ENCODE measurements at places on chromosomes 6 and 20.

- DNase-seq: no peak
These were observed 12.7 kb upstream of the PSMF1 start for GRCh38 chr20:1105599-1106194.

GRCh38 chr6:140160909-140161308, 786.5 kb upstream of the CITED2 start:
- DNase-seq: no peak

DNA sequence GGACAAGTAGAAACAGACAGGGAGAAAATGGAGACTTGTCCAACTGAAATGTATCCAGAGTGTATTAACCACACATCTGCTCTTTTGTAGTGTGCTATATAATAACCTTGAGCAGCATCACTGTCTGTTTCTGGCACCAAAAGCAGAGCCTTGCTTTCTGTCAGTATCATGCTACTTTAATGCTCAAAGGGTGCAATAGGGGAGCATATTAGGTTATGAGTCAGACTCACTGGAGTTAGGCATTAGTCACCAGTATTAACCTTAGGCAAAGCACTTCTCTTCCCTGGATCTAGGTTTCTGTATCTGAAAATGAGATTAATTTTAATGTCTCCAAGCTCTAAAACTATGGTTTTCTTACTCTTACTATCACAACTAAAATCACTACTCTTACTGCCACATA, 280.1 kb downstream of the TFAP2B start:
- no peak for DNase-seq

- DNase-seq: no peak
These were observed 45.3 kb downstream of the VAPB start for GRCh38 chr20:58434326-58434725.

GRCh38 chr6:42914546-42914945, 1.3 kb upstream of the PTCRA start:
- no peak for DNase-seq

DNA sequence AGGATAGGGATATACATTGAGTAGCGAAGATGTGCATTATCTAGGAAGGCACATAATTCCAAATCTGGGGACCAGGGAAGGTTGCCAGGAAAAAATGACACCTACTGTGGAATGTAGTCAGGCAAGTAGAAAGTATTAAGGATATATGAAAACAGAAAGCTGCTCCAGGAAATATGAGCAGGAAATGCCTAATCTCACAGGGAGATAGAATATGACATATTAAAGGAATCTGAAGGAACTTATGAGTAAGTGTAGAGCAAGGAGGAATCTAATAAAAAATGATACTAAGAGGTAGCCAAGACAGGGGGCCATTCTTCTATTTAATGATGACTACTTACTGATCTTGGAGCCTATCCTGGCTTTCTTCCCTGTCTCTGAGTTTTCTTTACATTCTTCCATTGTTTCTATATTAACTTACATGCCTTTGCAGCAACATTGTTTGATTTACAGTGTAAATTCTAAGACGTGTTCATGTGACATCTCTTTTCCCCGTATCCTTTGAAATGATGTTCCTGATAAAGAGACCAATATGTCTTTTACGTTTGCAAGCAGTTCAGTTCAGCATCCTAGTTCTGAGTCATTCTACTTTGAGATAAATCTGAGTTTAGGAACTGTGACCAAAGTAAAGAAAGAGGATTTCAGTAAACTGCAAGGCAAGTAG, 58.6 kb downstream of the TINAG start:
- DNase-seq: no peak

GRCh38 chr6:129606664-129607063, 103.3 kb downstream of the ARHGAP18 start:
- no peak for DNase-seq

- no peak for DNase-seq
These were observed 12.0 kb downstream of the TCP1 start for GRCh38 chr6:159777240-159777904.
